Retinal pigment epithelial cell (primary cell): ENCODE measurements at places on chromosomes 7 and 10.
A peak's percentile ranks its signal among the peaks of the same experiment; 100 is the strongest.

GRCh38 chr7:54180796-54181195 is 361.4 kb upstream of the VSTM2A start:
- DNase-seq, result no peak

GRCh38 chr10:75632805-75633462 is 201.5 kb downstream of the LRMDA start:
- DNase-seq, result no peak

- no peak for DNase-seq
These were observed 123.3 kb upstream of the FAM204A start for GRCh38 chr10:118465300-118465874.

GRCh38 chr10:91319336-91319735 is 90.8 kb upstream of the HECTD2 start:
- no peak for DNase-seq

- DNase-seq, result no peak
These were observed 142.8 kb downstream of the DGKB start for GRCh38 chr7:14759785-14760184.

GRCh38 chr7:148699782-148700629 is 1.3 kb downstream of the CUL1 start:
- DNase-seq, result no peak

GRCh38 chr10:7707858-7708622 is 4.9 kb downstream of the ITIH2 start:
- no peak for DNase-seq

GRCh38 chr10:113945075-113945686 is 90.7 kb downstream of the NHLRC2 start:
- peak; percentile 62 for DNase-seq
